ENCODE measurements at places on chromosomes 11 and 22. TPM values are rescaled to one million over a fixed set of nuclear protein-coding genes. Genes with fewer than 3 reads are reported as not detected.

DNA sequence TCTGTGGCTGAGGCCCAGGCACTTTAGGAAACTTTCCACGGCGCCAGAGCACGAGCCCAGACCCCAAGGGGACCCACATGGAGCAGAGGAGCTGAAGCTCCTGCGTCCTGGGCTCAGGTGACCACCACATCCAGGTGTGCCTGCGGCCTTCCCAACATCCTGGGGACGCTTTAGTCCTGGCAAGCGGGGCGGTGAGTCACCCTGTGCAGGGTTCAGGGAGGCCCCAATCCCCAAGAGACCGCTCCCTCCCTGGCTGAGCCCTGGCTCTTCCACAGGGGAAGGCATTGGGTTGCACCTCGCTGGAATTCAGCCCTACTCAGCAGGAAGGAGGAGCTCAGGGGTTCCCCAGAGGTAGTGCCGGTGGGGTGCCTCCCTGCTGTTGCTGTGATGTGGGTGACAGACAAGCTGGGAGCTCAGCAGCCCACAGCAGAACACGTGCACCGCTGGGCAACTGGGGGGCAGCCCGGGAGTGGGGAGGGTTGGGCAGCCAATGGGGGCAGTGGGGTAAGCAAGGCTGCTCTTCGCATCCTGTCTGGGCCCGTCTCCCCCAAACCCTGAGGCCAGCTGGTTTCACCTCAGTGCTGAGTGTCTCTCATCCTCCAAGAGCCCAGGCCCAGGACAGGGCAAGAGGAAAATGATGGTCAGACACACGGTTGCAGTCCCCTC is 802.8 kb downstream of the BRD1 start:
- H3K4me1 ChIP-seq, result no peaks in the 10 kb centered on the region
- H3K27me3 ChIP-seq, result no peaks in the 10 kb centered on the region
- no peak overlapping the region for H3K4me3 ChIP-seq

- peaks cover 5% of the 10 kb centered on the region for H3K36me3 ChIP-seq
- H3K4me3 ChIP-seq, result no peak overlapping the region
- no peak overlapping the region for H3K27ac ChIP-seq
These were observed 123.4 kb downstream of the SWAP70 start for GRCh38 chr11:9787260-9787659.

DNA sequence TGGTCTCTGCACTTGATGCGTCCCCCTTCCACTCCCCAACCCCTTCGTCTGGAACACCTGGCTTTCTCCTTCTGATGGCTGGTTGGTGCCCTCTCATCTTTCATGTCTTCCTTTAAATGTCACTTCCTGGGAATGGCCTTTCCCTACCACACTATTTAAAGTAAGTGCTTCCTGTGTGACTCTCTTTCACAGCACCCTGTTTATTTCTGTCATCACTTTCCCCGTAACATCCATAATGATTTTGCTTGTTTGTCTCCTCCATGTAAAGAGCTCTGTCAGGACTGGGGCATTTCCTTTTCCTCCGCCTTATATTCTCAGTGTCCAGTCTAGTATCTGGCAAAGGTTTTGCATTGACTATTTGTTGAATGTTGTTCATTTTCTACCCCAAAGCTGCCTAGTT is 143.0 kb downstream of the DBX1 start:
- H3K4me1 ChIP-seq, result no peaks in the 10 kb centered on the region
- H3K36me3 ChIP-seq, result no peaks in the 10 kb centered on the region
- no peak for DNase-seq
- no peaks in the 10 kb centered on the region for H3K27me3 ChIP-seq
- H3K4me3 ChIP-seq, result no peak overlapping the region

DNA sequence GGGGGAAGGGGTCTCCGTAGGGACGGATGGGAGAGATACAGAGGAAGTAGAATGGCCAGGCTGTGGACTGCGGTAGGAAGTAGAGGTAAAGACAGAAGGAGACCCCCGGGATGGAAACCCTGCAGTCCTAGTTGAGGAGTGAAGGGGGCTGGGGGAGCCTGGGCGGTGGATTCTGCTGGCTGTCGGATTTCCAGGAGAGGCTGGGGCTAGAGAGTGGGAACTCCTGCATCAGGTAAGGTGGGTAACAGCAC is 727 bp upstream of the SCARF2 start:
- peaks cover 23% of the 10 kb centered on the region for H3K4me1 ChIP-seq
- H3K36me3 ChIP-seq, result no peaks in the 10 kb centered on the region
- H3K27ac ChIP-seq, result no peak overlapping the region
- no peak overlapping the region for H3K4me3 ChIP-seq
- H3K27me3 ChIP-seq, result peaks cover 24% of the 10 kb centered on the region

- H3K27ac ChIP-seq, result no peak overlapping the region
- no peaks in the 10 kb centered on the region for H3K27me3 ChIP-seq
- no peak for DNase-seq
- H3K4me1 ChIP-seq, result no peaks in the 10 kb centered on the region
- H3K4me3 ChIP-seq, result no peak overlapping the region
These were observed 3.7 kb upstream of the MUC5AC start for GRCh38 chr11:1153951-1154493.

ARHGAP20 gene
- total RNA-seq, result 0.09 TPM

GRCh38 chr11:5611627-5612026 is 13.2 kb upstream of the TRIM34 start:
- H3K27me3 ChIP-seq, result no peaks in the 10 kb centered on the region
- no peak overlapping the region for H3K4me3 ChIP-seq
- H3K36me3 ChIP-seq, result no peaks in the 10 kb centered on the region
- no peak for DNase-seq
- no peak overlapping the region for H3K27ac ChIP-seq
- peaks cover 5% of the 10 kb centered on the region for H3K4me1 ChIP-seq

DBX1 gene
- total RNA-seq, result not detected

DNA sequence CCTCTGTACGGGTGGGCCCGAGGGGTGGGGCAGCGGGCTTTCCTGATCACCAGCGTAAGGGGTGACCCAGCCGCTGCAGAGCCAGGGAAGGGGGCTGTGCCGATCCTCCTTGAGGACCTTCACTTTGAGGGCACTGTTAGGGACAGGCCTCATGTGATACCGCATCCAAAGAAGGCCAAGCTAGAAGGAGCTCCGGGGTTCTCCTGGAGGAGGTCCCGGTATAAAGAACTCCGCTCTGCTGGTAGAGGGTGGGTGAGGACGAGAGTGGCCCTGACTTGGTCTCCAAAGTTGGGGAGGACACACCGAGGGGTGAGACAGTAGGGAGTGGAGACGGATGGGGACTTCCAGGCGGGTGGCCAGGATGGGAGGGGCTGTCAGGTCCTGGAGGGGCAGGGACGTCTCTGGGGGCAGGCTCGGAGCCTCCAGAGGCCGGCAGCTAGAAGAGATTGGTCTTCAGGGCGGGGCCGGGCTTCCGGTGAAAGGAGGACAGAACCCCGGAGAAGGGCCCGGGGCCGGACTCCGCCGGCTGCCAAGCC is 4.6 kb downstream of the PHOX2A start:
- no peak for DNase-seq
- H3K4me1 ChIP-seq, result peaks cover 20% of the 10 kb centered on the region
- no peak overlapping the region for H3K27ac ChIP-seq
- H3K36me3 ChIP-seq, result peaks cover 9% of the 10 kb centered on the region

- peaks cover 72% of the 10 kb centered on the region for H3K4me1 ChIP-seq
- peak overlapping the region; percentile 17 for H3K4me3 ChIP-seq
- DNase-seq, result peak; percentile 62
These were observed 3.7 kb downstream of the PDGFB start for GRCh38 chr22:39240831-39241793.

GRCh38 chr11:10303558-10304363 is 1.1 kb upstream of the ADM start:
- H3K36me3 ChIP-seq, result no peaks in the 10 kb centered on the region
- H3K27ac ChIP-seq, result peak overlapping the region; percentile 62
- H3K4me3 ChIP-seq, result peak overlapping the region; percentile 99

JAML gene
- 116 TPM for total RNA-seq

DNA sequence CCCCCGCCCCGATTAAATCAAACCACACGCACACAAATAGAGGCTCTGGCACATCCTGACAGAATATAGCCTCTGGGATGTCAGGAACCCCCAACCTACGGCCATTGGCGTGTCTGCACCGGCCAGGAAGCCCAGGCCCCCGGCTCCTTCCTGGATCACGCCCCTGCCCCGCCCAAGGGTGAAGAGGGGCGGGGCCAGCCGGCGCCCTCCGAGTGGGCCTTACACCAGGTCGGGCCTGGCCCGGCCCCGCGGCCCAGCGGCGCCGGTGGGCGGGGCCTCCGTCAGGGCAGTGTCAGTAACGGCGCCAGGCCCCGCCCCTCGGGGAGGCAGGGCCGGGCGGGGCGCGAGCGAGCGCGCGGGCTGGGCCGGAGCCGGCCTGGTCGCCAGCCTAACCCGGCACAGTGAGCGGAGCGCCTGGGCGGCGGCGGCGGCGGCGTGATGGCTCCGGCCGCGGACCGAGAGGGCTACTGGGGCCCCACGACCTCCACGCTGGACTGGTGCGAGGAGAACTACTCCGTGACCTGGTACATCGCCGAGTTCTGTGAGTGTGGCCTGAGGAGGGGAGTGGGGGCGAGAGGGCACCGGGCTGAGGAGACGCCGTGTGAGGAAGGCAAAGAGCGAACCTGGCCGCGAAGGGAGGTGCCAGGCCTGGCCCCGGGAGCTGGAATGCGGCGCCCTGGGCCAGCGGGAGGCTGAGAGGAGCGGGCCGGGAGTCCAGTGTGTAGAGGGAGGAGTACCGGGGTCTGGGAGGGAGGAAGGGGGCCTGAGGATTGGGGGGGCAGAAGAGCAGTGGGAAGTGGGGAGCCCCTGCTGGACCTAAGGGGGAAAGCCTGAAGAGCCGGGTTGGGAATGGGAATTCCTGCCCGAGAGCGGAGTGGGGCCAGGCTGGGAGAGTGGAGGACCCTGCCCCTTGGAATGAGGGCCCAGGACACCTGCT is at the start of gene ACER3:
TSS of gene ACER3 (plus strand) at position 380 of the 937 bp plus-strand sequence. CDS start at position 439, 59 bp downstream.
- peak within 1 kb of the TSS; percentile 61 for H3K4me3 ChIP-seq
- peak within 1 kb of the TSS; percentile 61 for H3K27ac ChIP-seq
- H3K36me3 ChIP-seq, result no peaks in the 10 kb centered on the region
- H3K27me3 ChIP-seq, result no peaks in the 10 kb centered on the region
- peak; percentile 70 for DNase-seq

DNA sequence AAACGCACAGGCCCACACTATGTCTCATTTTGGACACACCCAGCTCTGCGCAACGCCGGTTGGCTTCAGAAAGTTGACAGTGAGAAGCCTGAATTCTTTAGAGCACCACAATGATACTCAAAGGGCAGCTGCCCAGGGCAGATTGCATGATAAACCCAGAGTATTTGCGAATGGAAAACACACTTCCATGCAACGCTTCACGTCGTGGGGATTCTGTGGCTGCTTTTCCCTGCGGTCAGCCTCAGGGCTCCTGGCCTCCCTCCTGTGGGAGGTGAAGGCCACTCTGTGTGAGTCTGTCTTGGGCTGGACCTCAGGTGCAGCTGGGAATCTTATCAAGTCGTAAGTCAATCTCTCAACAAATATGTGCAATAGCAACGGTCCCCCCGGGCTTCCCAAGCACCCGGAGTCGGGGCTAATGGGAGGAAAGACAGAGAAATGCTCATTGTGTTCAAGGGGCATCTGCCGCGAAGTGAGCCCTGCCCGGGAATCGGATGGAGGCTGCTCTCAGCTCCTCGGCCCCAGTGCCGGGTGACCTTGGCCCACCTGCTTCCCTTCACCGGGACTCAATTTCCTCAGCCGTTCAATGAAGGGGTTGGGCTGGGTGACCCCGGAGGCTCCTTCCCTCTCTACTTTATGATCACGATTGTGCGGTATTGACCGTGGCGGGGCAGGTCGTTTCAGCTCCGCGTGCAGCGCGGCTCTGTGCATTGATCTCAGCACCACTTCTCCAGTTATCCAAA is 623.6 kb downstream of the BRD1 start:
- H3K4me3 ChIP-seq, result no peak overlapping the region
- H3K27me3 ChIP-seq, result no peaks in the 10 kb centered on the region
- no peaks in the 10 kb centered on the region for H3K4me1 ChIP-seq

DNA sequence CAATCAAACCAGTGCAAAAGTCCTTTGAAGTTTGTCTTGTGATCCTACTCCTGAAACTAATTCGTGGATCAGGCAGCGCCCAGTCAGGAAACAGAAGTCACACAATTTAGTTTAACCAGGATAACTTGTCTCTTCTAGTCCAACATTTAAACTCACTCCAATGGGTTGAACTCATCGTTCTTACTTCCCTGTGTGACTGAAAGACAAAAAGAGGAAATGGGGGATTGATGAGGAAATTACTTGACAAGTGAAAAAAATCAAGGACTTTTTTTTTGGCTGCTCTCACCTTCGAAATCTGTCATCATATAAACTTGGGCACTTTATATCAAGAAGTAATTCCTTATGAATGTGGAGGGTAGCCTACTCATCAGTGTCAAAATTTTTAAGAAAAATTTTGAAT is 78.4 kb downstream of the HSD17B12 start:
- H3K27me3 ChIP-seq, result no peaks in the 10 kb centered on the region
- no peak for DNase-seq
- no peak overlapping the region for H3K27ac ChIP-seq
- no peak overlapping the region for H3K4me3 ChIP-seq
- H3K36me3 ChIP-seq, result no peaks in the 10 kb centered on the region

GRCh38 chr11:8721609-8722500 is 39.3 kb downstream of the RPL27A start:
- H3K4me3 ChIP-seq, result no peak overlapping the region
- DNase-seq, result no peak
- no peaks in the 10 kb centered on the region for H3K27me3 ChIP-seq

DNA sequence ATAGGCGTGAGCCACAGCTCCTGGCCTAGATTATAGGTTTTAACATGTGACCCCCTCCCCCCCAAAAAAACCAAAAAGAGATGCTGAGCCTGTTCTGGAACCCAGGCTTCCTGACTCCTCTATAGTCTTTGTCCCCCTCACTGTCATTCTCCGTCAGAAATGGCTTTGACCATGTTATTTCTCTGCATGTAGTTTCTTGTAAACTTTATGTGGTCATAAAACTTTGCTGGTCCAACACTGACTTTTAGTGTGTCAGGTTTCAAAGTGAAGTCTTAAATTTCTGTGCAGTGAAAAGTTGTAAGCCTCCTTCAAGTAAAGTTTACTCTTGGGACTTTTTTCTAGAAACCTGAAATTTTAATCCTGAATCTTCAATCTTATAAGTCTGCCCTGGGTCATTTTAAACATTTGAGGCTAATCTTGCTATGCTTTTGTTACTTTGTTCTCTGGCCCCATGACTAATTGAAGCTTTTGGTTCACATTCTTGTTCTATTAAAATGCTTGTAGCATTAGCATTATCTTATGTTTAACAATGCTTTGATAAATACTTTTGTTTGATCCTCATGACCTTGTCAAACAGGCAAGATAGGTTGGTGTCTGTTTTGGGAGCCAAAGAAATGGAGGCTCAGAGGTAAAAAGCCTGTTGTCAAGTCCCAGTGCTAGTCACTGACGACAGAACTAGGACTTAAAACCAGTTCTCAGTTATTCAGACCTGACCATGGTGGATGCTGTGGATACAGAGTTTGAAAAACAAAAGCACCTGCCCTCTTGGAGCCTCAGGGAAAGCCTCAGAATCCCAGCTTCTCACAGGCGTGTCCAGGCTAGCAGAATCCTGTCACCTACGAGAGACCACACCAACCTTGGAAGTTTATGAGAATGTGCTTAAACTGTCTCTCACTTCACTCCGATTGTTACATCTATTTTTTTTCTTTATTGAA is 87.7 kb upstream of the HORMAD2 start:
- no peak overlapping the region for H3K27ac ChIP-seq
- peaks cover 21% of the 10 kb centered on the region for H3K36me3 ChIP-seq
- H3K27me3 ChIP-seq, result no peaks in the 10 kb centered on the region
- no peaks in the 10 kb centered on the region for H3K4me1 ChIP-seq

GRCh38 chr11:27294654-27295053 is 68.4 kb downstream of the CCDC34 start:
- no peak for DNase-seq
- no peaks in the 10 kb centered on the region for H3K4me1 ChIP-seq
- H3K27ac ChIP-seq, result no peak overlapping the region
- H3K27me3 ChIP-seq, result no peaks in the 10 kb centered on the region

- no peaks in the 10 kb centered on the region for H3K4me1 ChIP-seq
- DNase-seq, result no peak
- H3K36me3 ChIP-seq, result no peaks in the 10 kb centered on the region
These were observed 192.8 kb upstream of the MTNR1B start for GRCh38 chr11:92776676-92777075.

- H3K36me3 ChIP-seq, result no peaks in the 10 kb centered on the region
- H3K4me1 ChIP-seq, result no peaks in the 10 kb centered on the region
- no peak for DNase-seq
- no peaks in the 10 kb centered on the region for H3K27me3 ChIP-seq
These were observed 32.1 kb downstream of the ARHGEF17 start for GRCh38 chr11:73340164-73340563.

Data from CD4-positive, alpha-beta memory T cell (primary cell).